Thoracic aorta (tissue), 2 donors: ENCODE measurements at places on chromosomes 13 and 19.

GRCh38 chr13:40624383-40624782 is 42.1 kb downstream of the FOXO1 start:
- no peaks in the 10 kb centered on the region for H3K27me3 ChIP-seq
- no peak for DNase-seq
- no peak overlapping the region for H3K4me3 ChIP-seq
- peaks cover 23% of the 10 kb centered on the region for H3K4me1 ChIP-seq
- H3K27ac ChIP-seq = no peak overlapping the region
- no peaks in the 10 kb centered on the region for H3K36me3 ChIP-seq

DNA sequence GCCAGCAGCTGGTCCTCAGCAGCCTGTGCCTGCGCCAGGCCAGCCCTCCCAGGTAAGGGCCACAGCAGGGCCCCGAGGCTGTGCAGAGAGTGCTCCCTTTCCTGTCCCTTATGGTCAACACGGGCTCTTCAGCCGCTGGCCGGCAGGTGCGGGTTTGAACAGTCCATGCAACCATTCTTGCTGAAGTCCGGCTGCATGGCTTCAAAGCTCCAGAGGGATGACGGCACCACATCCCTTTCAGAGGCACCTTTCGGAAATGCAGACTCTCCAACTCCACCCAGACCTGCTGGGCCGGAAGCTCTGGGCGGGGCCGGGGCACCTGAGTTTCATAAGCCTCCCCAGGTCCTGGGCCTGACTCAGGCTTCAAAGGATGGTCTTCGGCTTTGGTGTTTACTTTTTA is 81.3 kb downstream of the SPACA7 start:
- H3K4me1 ChIP-seq = no peaks in the 10 kb centered on the region
- H3K4me3 ChIP-seq = no peak overlapping the region
- no peaks in the 10 kb centered on the region for H3K36me3 ChIP-seq
- no peaks in the 10 kb centered on the region for H3K27me3 ChIP-seq
- DNase-seq = no peak

DNA sequence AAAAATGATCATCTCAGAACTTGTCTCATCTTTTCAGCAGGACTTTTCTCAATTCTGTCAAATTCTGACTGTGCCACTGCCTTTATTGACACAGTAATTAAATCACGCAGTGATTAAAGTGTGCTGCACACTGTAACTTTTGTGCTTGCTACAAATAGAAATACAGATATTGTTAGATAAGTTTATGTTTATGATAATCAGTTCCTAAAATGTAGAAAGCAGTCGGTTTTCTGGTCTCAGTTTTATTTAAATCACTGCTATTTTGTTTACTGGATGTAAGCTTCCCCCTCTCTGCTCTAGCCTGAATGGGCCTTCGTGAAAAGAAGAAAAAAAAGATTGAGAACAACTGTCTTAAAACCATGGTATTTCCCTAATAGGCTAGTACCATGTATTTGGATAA is 258.8 kb upstream of the STARD13 start:
- H3K4me1 ChIP-seq = peaks cover 31% of the 10 kb centered on the region
- H3K27me3 ChIP-seq = no peaks in the 10 kb centered on the region
- H3K36me3 ChIP-seq = no peaks in the 10 kb centered on the region

DNA sequence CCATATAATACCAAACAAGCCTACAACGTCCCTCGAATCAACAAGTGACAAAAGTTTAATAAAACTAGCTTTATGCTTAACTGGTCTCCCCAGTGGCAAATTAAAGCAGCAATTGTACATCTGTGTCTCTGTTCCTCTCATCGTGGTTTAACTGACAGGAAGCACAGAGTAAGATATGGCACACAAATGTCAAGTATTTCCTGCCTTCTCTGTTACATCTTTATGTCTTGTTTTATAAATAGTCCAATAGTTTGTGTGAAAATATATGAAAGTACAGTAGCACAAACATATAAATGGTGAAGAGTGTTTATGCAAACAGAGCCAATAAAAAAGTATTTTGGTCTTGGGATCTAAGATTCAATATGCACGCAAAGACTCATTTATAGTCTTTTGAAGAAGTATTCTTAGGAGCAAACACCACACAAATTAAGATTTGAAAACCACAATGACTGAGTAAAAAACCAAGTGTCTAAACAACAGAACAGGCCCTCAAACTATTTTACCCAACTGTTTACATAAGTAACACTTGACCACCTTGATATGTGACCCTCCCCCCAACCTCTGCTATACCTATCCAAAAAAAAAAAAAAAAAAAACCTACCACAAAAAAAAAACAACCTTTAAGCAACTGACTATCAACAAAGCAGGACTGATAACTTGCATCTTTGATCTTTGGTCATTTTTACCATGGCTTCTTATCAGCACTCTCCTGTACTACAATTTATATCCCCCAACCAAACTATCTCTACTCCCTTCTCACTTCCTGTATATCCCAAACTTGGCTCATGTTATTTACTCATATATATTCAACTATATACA is 14.0 kb downstream of the ELF1 start:
- H3K4me3 ChIP-seq = no peak overlapping the region
- H3K27ac ChIP-seq = no peak overlapping the region
- no peaks in the 10 kb centered on the region for H3K27me3 ChIP-seq
- H3K4me1 ChIP-seq = peaks cover 44% of the 10 kb centered on the region
- no peak for DNase-seq
- H3K36me3 ChIP-seq = no peaks in the 10 kb centered on the region

- peaks cover 7% of the 10 kb centered on the region for H3K4me1 ChIP-seq
- no peak overlapping the region for H3K27ac ChIP-seq
- no peaks in the 10 kb centered on the region for H3K36me3 ChIP-seq
- no peak for DNase-seq
Measured at GRCh38 chr13:110807546-110807945, 94.0 kb downstream of the ING1 start.

- peak overlapping the region; percentile 49 for H3K27ac ChIP-seq
- peaks cover 79% of the 10 kb centered on the region for H3K4me1 ChIP-seq
- H3K36me3 ChIP-seq = no peaks in the 10 kb centered on the region
- no peak for DNase-seq
- no peaks in the 10 kb centered on the region for H3K27me3 ChIP-seq
Measured at GRCh38 chr13:75787249-75787928, 151.3 kb downstream of the LMO7 start.

DNA sequence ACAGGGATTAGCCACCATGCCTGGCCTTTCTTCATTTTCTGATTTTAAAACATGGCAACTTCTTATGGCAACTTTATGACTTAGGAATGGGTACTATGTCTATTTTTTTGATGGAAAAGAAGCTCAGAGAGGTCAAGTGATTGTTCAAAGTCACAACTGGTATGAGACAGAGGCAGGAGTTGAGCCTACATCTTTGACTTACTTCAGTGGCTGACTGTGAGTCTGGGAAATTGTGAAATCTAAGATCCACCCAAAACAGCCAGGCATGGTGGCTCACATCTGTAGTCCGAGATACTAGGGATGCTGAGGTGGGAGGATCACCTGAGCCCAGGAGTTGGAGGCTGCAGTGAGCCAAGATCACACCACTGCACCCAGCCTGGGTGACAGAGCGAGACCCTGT is 2.4 kb upstream of the ACTL9 start:
- H3K4me3 ChIP-seq = no peak overlapping the region
- H3K4me1 ChIP-seq = no peaks in the 10 kb centered on the region
- H3K36me3 ChIP-seq = no peaks in the 10 kb centered on the region
- H3K27ac ChIP-seq = no peak overlapping the region
- no peak for DNase-seq

DNA sequence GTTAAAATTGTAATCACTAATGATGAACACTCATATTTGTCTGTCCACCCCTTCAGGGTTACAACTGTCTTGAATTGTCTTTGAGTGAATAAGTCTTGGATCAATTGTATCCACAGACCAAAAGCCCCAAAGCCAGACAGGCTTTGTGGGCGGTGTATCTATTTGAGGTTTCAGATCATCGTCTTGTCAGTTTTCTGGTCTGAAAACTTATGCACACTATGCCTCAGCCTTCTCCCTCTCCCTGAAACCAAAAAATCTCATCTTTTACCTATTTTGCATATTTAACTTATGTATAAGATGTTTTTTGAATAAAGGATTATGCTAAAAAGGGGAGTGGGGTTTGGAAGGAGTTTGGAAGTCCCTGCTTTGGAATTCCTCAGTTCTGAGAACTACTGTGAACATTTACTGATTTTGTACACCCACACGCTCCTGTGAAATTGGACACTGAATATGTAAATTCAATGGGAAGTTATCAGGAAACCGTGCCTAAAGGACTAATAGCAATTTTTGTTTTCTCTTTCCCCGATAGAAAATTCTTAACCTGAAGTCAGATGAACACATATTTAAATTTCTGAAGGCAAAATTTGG is 52.1 kb downstream of the DPY19L3 start:
- no peak for DNase-seq
- no peak overlapping the region for H3K27ac ChIP-seq
- no peaks in the 10 kb centered on the region for H3K27me3 ChIP-seq
- no peak overlapping the region for H3K4me3 ChIP-seq
- peaks cover 3% of the 10 kb centered on the region for H3K36me3 ChIP-seq
- no peaks in the 10 kb centered on the region for H3K4me1 ChIP-seq

DNA sequence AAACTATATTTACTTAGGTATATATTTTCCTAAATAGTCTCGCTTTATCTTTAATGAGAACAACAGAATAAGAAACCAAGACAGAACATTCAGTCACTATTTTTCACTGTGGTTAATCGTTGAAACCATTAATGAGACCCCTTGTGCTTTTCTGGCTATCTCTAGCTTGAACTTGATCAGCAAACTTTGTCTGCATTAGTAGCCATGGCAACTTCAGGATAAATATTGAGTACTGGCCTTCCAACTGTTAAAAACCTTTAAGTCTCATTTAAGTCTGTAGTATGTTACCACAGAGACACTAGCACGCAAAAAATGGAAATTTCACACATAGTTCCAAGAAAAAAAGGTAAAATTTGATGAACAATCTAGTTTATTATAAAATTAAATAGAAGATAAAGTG is 946.0 kb downstream of the SLITRK5 start:
- H3K27ac ChIP-seq = no peak overlapping the region
- H3K4me3 ChIP-seq = no peak overlapping the region
- H3K27me3 ChIP-seq = no peaks in the 10 kb centered on the region
- H3K36me3 ChIP-seq = no peaks in the 10 kb centered on the region
- H3K4me1 ChIP-seq = no peaks in the 10 kb centered on the region

DNA sequence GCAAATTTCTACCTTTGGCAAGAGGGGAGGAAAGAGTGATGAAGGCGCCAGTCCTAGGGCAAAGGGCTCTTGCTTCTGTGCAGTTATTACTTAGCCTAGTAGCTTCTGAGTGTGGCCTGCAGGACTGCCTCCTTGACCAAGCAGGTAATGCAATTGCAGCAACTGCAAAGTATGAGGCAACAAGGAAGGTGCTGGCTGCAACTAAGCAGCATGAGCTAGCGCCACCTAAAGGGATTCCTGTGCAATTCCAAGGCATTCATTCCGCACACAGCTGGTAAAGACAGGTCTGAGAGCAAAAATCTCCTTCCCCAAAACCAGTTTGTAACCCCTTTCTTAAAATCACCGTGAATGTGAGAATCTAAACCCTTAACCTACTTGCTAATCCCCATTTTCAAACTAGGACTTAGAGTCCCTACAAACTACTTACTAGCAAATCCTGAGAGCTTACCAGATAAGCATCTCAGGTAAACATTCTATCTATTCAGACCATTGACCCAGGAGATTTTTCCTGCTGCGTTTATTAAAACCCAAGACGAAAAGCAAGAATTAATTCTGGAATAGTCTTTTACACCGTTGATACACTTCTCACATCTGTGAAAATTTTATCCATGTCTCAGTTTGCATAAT is 62.9 kb downstream of the DCT start:
- no peaks in the 10 kb centered on the region for H3K4me1 ChIP-seq
- no peaks in the 10 kb centered on the region for H3K36me3 ChIP-seq
- H3K4me3 ChIP-seq = no peak overlapping the region
- DNase-seq = no peak
- no peak overlapping the region for H3K27ac ChIP-seq

DNA sequence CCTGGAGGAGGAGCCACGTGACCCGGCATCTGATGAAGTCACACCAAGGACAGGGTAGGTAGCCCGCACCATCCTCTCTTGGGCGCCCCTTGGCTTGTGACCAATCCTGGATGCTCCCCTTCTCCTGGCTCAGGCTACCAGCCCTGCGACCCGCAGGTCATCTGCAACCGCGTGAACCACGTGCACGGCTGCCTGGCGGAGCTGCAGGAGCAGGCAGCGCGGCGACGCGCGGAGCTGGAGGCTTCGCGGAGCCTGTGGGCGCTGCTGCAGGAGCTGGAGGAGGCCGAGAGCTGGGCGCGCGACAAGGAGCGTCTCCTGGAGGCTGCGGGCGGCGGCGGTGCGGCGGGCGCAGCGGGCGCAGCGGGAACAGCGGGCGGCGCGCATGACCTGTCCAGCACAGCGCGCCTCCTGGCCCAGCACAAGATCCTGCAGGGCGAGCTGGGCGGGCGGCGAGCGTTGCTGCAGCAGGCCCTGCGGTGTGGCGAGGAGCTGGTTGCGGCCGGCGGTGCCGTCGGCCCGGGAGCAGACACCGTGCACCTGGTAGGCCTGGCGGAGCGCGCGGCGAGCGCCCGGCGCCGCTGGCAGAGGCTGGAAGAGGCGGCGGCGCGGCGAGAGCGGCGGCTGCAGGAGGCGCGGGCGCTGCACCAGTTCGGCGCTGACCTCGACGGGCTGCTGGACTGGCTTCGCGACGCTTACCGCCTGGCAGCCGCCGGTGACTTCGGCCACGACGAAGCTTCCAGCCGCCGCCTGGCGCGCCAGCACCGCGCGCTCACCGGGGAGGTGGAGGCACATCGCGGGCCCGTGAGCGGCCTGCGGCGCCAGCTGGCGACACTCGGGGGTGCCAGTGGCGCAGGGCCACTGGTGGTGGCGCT is 45.9 kb downstream of the SPTBN4 start:
- no peaks in the 10 kb centered on the region for H3K4me1 ChIP-seq
- no peak overlapping the region for H3K27ac ChIP-seq
- peak overlapping the region; percentile 38 for H3K4me3 ChIP-seq
- H3K36me3 ChIP-seq = no peaks in the 10 kb centered on the region
- no peaks in the 10 kb centered on the region for H3K27me3 ChIP-seq
- DNase-seq = no peak

DNA sequence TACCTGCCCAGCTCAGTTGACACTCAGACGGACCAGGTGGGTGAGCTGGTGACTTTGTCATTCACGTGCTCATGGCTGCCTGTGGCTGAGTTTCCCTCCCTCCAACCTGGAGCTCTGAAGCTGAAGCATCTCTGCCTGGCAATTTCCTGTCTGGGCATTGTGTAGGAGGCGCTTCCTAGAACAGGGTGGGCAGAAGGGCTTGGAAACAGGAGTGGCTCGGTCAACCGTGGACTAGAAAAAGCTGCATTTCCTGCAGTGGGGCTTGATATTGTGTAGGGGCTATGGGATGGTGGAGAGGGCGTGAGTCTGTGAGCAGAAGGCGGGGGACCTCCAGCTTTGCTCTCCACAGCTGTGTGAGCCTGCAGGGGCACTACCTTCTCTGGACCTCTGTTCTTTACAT is 278.3 kb downstream of the TEX29 start:
- H3K4me3 ChIP-seq = no peak overlapping the region
- no peak for DNase-seq
- no peaks in the 10 kb centered on the region for H3K4me1 ChIP-seq
- no peaks in the 10 kb centered on the region for H3K36me3 ChIP-seq

GRCh38 chr13:59755632-59756290 is 408.0 kb downstream of the DIAPH3 start:
- no peaks in the 10 kb centered on the region for H3K27me3 ChIP-seq
- H3K27ac ChIP-seq = no peak overlapping the region
- no peak overlapping the region for H3K4me3 ChIP-seq

GRCh38 chr19:43589678-43590077 is 6.3 kb downstream of the IRGQ start:
- peaks cover 27% of the 10 kb centered on the region for H3K36me3 ChIP-seq
- no peak overlapping the region for H3K27ac ChIP-seq
- H3K27me3 ChIP-seq = no peaks in the 10 kb centered on the region
- no peak for DNase-seq
